ENCODE measurements at places on chromosomes 3 and 15.

DNA sequence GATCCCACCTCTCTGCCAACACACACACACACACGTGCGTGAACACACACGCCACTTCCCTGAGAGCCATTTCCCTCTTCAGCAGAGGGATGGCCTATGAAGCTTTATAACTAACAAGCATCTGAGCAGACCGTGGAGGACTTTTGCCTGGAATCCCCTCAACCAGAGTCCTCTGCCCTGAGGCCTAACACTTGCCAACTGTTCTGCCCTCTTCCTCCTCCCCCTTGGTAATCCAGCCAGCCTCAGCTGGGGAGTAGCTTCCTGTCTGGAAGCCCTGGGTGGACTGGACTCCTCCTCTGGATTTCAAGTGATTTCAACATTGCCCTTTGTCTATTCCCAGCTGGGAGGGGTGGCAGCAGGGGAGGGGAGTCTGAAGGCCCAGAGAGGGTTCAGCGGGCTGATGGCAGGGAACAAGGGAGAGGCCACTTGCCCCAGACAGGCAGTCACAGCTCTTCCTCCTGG, 68.4 kb upstream of the HACD2 start:
- no peak for DNase-seq

DNA sequence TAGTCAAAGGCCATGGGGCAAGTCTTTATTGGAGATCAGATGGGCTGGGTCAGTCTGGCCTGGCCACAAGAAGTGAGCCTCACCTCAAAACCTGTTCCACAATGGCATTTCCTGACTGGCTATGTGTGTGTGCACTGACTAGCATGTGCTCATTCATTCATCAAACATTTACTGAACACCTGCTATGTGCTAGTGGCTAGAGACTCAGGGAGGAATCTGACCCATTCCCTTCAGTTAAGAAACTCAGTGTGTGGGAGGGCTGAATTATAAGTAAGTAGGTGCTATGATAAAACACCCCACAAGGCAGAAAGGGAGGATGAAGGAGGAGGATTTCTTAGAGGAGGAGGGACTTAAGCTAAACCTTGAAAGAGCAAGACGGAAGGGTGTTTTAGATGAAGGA, 5.4 kb upstream of the CGNL1 start:
- no peak for DNase-seq

DNA sequence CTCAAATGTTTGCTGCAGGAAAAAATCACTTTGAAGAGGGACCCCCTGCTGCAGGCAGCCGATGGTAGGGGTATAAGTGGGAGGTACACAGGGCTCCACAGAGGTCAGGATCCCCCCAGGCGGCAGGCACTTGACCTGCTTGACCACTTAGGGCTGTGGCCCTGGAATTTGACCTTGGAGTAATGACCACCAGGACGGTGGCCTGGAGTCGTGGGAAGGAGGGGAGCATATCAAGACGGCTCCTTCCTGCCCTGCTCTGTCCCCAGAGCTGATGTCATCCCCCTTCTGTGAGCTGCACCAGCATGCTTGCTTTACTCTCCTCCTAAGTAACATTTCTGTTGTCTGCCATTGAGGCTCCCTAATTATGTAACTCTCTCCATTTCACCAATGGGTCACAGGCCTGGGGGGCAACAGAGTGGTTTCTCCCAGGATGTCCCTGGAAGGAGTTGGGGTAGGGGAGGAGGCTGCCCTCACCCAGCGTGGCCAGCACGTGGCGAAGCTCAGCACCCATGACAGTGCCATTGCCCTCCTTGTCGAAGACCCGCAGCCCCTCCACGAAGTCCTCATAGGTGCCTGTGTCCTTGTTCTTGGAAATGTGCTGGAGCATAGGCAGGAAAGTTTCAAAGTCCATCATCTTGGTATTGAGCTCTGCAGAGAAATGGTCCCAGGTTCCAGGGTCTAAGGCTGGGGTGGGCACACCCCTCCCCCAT, 4.1 kb downstream of the MYL3 start:
- DNase-seq, result no peak

GRCh38 chr15:51025454-51025846, 69.3 kb downstream of the TNFAIP8L3 start:
- no peak for DNase-seq

DNA sequence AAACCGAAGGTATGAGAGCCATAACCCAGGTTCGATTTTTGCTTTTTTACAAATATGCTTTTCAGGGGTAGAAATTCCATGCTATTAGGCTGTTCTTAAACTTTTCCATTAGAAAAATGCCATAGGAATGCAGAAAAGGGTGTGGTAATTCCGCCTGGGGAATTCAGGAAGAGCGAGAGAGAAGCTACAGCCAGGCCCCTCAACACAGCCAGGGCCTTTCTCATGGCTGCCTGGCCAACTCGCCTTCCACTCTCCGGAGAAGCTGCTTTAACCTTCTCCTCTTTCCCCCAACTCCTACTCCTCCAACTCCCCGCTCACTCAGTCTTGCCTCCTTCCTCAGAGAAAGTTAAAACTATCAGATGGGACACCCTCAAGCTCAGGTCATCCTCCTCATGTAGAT, 9.1 kb upstream of the TICRR start:
- no peak for DNase-seq

DNA sequence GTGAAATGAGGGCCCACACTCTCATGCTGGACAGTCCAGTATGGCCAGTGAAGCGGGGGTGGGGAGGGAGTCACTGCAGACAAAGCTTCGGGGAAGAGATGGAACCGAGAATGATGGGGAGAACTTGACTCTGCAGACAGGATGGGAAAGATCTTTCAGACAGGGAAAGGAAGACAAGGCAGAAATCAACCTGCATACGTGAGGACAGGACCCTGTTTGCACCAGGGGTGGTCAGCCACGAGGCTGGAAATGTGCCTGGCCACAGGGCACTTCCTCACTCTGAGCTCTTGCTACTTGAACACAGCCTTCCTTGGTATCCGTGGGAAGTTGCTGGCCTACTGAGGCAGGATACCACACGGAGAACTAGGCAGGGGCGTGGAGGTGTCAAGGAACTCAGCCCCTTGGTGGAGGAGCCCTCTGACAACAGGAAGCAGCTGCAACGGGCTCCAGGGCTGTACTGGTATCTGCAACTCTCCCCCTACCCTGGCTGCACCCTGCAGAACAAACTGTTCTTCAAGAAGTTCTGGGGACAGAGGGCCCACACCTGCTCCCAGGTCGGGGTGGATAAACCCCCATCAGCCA, 9.3 kb upstream of the SRP14 start:
- DNase-seq, result no peak

DNA sequence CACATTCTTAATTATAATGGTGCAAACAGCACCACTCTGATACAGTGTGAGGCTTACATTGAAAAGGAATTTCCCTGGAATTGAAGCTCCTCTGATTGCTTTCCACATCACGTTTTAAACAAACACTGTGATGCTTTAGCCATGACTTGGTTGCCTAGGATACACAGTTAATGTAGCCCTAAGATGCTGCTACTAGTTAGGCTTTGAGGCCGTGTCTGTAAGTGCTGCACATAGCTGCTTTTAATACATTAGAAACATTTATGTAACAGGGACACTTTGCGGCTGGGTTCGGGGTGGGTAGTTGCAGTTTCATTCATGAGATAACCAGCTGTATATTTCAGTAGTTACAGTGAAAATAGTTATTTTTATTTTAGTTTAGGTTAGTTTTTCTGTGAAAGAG, 334.7 kb downstream of the NLGN1 start:
- DNase-seq, result no peak

- no peak for DNase-seq
These were observed 167.0 kb upstream of the ANKRD28 start for GRCh38 chr3:15964605-15965442.

GRCh38 chr15:66883284-66883911, 181.4 kb downstream of the SMAD6 start:
- no peak for DNase-seq

GRCh38 chr3:108091498-108092250, 843 bp upstream of the CD47 start:
- DNase-seq, result peak; percentile 22

- no peak for DNase-seq
These were observed 40.6 kb downstream of the MYO5C start for GRCh38 chr15:52255008-52255407.

- no peak for DNase-seq
These were observed 6.6 kb downstream of the DTWD1 start for GRCh38 chr15:49627407-49627877.

- no peak for DNase-seq
These were observed 78.8 kb upstream of the PCSK6 start for GRCh38 chr15:101568309-101568708.

DNA sequence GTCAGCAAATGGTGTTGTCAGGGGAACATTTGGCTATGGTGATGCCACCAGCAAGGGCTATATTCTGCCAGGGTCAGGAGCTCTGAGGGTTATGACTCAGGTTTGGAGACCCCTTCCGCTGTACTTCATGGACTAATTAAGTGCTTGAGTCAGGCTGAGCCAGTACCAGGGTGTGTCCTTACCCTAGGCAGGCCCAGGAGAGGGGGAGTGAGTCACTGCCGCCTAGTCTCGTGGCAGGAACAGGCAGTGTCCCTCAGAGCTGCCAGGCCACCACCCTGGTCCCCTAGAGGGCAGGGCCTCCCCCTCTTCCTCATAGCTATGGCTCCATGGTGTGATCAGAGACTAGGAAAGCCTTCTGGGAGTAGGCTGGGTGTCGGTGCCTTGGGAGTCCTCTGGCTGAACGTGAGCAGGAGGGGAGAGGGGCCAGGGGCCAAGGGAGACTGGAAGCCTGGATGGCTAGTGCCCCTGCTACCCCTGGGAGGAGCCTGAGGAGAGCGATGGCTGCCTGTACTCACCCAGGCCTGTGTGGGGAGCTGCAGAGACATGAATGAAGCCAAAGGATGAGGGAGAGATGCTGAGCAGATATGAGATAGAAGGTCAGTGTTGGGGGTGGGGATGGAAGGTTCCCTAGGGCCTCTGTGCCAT, 10.6 kb downstream of the MAPKAPK3 start:
- no peak for DNase-seq

GRCh38 chr3:11711876-11712275, 68.2 kb upstream of the VGLL4 start:
- no peak for DNase-seq

DNA sequence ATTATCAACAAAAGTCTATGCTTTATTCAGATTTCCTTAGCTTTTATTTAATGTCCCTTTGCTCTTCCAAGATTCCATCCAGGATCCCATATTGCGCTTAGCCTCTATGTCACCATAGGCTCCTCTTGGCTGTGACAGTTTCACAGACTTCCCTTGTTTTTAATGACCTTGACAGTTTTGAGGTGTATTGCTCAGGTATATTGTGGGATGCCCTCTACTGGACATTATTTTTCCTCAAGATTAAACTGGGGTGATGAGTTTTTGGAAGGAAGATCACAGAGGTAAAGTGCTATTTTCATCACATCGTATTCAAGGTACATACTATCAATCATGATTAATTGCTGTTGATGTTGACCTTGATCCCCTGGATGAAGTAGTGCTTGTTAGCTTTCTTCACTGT, 99.1 kb upstream of the SMAD3 start:
- DNase-seq, result no peak

DNA sequence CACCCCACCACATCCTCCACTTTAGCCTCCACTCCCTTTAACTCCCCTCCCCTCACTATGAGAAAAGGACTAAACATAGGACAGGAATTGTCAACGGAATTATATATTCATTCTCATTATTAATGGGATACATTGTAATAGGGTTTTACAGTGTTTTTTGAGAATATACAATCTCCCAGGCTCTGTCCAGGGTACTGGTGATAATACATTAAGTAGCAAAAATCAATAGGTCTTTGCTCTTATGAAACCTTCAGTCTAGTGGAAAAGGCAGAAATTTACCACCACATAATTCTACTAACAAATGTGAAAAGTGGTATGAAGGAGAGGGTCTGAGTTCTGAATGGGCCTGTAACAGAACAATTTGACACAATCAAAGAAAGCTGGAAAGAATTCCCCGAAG, 28.2 kb upstream of the IGSF11 start:
- DNase-seq, result no peak

All from hematopoietic multipotent progenitor cell treated with erythropoietin and hydrocortisone succinate and interleukin-3 and kit ligand, for 15 days (in vitro differentiated cells).